ENCODE measurements at places on chromosomes 12 and 14.

- DNase-seq = no peak
Measured at GRCh38 chr12:116404913-116405611, 127.6 kb upstream of the MED13L start.

GRCh38 chr12:5637698-5638097 lies 205.8 kb downstream of the NTF3 start:
- no peak for DNase-seq

- DNase-seq = no peak
Measured at GRCh38 chr14:92353447-92353846, 30.5 kb downstream of the SLC24A4 start.

GRCh38 chr14:92259613-92260357 lies 63.2 kb upstream of the SLC24A4 start:
- no peak for DNase-seq

- DNase-seq = no peak
Measured at GRCh38 chr14:49114161-49114893, 471.9 kb downstream of the RPS29 start.

- no peak for DNase-seq
Measured at GRCh38 chr14:37171678-37172023, 755 bp downstream of the SLC25A21 start.

Measured in cortex of kidney (tissue), 1 donor.